ENCODE measurements at places on chromosomes 7 and 10. TPM values are rescaled to one million over a fixed set of nuclear protein-coding genes. Genes with fewer than 3 reads are reported as not detected.

The ACSM6 gene
- total RNA-seq: not detected

The OTUD1 gene
- total RNA-seq: 14.3 TPM

DNA sequence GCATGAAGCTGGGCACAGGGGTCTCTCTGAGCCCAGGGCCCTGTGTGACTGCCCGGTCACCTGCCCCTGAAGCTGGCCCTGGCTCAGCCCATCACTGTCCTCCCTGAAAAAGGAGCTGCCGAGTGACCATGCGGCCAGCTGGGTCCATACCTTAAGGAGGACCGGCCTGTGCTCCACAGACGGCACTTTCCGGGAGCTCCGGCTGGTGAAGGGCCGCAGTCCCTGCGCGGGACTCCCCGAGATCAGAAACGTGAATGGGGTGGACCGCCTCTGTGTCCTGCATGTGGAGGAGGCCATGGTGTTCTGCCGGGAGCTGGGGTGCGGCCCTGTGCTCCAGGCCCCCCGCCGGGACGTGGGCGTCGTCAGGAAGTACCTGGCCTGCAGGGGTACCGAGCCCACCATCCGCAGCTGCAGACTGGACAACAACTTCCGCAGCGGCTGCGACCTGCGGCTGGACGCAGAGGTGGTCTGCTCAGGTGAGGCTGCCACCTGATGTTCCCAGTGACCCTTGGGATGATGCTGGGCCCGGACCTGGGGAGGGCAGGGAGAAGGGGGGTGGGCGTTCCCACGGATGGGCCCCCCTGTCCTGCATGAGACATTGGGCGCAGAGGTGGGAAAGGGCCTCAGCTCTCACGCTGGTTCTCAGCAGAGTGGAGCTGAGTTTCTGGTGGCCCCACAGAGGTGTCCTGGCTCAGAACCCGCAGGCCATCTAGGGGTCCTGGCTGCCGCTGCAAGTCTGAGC lies 3.5 kb downstream of the SCART1 start:
- no peak for DNase-seq

DNA sequence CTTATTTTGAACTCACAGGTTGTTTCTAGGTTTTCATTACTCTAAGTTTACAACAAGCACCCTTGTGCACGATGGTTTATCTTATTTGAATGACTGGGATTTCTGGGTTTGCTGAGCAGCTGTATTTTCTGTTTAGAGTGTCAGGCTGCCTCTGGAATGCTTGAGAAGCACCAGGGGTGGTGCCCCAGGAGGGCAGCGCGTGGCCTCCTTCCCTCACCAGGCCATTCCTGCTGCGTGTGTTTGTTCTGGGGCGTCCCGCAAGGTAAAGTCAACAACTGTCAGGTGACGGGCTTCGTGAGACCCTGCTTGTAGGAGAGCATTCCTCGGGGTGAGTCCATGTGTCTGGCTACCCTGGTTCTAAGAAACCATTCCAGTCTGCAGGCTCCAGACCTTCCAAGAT lies 54.9 kb downstream of the FAM171A1 start:
- DNase-seq: no peak

DNA sequence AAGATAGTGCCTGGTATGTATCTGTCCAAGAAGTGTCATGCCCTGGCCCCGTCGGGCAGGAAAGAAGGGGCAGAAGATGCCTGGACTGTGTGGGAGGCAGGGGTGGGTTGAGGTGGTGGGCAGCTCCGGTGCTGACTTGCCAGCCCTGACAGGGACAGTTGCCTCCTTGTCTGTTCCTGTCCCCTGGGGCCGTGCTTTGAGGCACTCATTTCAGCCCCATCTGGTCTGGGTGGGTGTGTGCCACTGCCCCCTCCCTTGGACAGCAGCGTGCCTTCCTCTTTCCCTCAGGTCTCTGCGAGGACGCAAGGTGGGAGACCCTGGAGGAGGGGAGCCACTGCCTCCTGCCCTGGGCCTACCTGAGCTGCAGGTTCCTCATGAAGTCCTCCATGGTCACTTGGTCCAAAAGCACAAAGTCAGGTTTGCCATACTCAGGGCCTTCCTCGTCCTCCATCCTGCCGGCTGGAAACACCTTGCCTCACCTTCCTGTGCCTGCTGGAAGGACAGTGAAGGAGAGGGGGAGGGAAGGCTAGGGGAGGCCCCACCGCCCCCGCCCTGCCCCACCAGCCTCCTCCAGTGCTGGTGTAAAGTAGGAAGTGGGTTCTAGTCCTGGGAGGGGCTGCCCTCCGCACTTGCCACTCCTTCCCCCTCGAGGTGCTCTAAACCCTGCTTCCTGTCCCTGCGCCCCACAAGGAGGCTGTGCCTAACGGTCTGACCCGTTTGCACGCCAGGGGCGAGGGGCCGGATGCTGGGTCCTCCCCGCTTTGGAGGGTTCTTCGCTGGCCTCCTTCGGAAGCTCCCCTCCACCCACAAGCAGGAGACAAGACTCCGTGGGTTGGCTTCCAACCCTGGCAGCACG lies at the start of gene MYO1G:
Gene MYO1G (minus strand): TSS at position 505 of the 856 bp plus-strand sequence. CDS start 54 bp downstream, at position 451.
- DNase-seq: peak; percentile 66

DNA sequence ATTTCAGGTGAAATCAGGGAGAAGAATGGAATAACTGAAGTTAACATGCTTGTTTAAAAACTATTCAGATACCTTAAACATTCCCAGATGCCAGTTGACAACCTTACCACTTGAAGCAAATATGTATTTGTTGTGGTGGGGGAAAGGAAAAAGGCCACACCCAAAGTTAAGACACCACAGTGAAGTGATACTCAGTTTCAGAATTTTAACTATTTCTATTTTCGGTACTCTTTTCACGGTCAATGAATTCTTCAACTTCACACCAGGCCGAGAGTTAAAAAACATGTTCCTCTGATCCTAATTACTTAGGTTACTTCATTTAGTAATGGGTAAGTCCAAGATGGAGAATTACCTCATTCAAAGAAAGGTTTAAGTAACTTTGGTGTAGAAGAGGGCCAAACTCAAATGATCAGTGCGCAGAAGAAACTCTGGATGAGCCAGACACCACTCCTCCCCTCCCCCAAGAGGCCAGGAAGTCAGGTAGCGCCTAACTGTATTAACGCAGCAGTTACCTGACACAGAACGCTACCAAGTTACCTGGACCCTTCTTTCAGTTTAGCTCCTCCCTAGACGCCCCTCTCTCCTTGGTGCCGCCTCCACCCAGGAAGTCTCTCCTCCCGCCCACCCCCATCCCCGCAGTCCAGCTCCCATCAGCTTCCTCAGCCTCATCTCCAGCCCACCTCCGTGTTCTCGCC lies 700 bp downstream of the MTPN start:
- DNase-seq: peak; percentile 12

GRCh38 chr7:150631084-150631826 lies 930 bp downstream of the GIMAP6 start:
- DNase-seq: peak; percentile 45

The NUTM2B gene
- total RNA-seq: 0.30 TPM

- DNase-seq: no peak
These were observed 154.1 kb downstream of the KIAA1217 start for GRCh38 chr10:24363070-24363469.

The SDHAF3 gene
- total RNA-seq: 39.8 TPM

DNA sequence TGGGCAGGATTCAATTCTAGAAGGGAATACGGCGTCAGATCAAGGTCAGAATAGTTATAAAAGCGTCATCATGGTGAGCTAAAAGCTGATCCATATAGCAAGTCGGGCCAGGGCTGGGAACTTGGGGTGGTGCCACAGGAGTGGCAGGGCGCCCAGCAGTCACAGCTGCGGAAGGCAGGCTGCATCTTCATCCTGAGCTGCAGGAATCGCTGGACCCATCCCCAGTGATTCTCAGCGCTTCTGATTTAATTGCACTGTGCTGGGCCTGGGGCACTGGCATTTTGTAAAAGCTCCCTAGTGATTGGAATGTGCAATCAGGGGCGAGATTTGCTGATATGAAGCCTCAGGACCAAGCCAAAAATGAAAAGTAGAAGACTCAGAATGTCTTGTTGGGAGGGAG lies 135.3 kb downstream of the CTTNBP2 start:
- DNase-seq: no peak

DNA sequence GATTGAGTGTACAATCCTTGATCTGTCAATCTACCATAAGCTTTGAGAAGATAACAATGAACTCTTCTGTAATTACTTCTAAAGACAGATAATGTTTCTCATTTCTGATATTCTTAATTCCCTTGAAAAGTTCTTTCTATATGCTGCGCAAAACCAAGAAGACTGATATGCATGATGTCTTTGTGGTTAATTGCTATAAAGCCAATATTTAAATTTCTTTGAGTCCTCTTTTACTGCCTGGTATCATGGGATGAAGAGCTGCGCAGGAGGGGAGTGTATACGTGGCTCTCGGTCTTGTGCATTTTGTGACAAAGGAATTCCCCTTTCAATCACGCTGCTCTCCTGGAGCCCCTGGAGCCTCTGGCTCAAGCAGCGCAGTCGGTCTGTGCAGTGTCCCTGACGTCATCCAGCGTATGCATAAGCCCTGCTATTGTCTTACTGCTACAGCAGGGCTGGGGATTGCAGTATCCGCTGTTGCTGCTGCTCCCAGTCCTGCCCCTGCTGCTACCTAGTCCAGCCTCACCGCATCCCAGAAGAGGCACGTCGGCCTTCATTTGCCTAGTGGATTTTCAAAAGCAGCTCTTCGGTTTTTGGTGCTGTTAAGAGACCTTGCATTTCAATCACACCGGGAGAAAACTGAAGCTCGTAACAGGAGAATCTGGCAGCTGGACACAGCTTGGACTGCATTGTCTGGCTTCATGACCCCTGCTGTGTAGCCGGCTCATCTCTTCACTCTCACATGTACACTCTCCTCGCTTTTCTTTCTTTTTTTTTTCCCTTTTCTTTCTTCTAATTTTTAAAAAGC lies 66.7 kb downstream of the ST7 start:
- DNase-seq: no peak

DNA sequence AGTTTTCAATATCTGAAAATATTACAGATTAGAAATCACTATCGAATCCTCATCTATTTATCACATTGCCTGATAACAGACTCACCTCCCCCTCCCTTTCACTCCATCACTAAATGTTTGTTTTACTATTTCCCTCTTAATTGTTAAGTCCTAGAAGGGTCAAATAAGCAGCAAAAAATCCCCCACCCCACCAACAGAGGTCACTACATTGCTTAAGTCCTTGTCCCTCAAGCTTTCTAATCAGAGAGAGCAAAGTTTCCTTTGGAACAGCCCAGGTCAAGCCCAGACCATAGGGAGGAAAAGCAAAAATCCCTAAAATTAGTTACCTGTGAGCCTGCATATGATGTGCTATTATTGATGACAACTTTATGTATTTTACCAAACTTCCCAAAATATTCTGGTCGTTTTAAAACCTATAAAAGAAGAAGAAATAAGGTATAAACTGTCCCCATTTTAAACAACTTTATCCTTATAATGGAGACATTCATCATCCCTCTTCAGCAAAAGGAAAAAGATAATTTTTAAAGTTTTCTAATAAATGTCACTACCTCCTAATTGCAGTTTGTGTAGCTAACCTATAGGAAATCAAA lies 95.0 kb downstream of the CNOT4 start:
- peak; percentile 12 for DNase-seq

The ANKRD1 gene
- not detected for total RNA-seq

The CFAP46 gene
- total RNA-seq: 0.53 TPM

DNA sequence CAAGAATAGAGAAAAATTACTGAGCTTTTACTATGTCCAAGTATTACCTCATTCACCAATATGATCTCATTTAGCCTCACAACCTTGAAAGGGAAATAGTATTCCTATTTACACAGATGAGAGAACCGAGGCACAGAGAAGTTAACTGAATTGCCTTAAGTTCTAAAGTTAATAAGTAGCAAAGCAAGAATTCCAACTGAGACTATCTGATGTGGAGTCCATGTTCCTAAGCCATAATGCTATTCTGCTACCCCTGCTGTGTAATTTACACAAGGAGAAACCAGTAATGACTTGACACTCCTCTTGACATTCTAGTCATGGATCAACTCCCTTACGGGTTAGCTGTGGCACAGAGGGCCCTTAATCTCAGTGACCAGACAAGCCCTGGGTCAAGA lies 60.7 kb downstream of the ABCB4 start:
- DNase-seq: no peak

- DNase-seq: no peak
These were observed 125.7 kb downstream of the TEX36 start for GRCh38 chr10:125557311-125557710.

The ZNF212 gene
- 20.5 TPM for total RNA-seq

The ANLN gene
- 1.8 TPM for total RNA-seq

DNA sequence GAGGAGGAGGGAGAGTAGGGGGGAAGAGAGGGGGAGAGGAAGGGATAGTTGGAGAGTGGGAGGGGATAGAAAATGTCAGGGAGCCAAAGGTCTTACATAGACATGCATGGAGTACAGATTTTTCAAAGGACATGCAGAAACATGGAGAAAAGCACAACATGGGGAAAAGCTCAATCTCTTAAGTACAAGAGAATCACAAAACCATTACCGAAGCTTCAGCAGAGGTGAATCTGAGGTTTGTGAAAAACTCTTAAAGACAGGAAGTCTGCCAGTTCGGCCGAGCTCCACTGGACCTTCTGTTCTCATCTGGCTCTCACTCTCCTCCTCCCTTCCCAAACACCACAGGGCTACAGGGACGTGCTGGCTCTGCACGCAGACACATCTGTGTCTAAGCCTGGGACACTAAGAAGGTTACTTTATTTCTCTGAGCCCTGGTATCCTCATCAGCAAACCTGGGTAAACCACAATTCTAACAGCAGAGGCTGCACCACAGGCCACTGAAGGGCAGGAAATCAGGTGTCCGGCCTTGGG lies 133.9 kb downstream of the COBL start:
- no peak for DNase-seq

DNA sequence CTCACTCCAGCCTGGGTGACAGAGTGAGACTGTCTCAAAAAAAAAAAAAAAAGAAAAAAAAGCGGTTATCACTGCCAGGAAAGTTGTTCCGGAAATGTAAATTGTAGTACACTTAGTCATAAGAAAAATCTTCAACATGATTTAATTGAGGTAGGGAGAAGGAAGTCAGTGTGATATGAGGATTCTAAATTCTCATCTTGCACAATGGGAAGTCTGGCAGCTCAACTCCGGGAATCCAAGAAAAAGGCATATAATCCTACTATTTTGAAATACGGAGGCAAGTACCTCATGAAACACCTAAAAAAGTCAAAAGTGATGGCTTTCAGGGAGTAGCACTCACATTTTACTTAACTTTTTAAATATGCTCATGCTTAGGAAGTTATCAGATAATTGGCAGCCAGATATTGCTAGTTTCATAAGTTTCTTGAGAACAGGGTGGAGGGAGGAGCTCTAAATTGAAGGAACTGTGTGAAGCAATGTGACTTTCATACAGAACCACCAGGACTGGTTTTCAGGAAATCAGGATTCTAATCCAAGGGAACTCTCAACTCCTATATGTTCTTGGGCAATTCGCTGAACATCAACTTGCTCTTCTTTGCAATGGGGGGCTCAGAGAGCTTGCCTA lies 2.7 kb upstream of the C7orf25 start:
- no peak for DNase-seq

The ANKRD26 gene
- 2.4 TPM for total RNA-seq

- DNase-seq: no peak
These were observed 36.5 kb upstream of the TMEM140 start for GRCh38 chr7:135111379-135111778.

The CRYGN gene
- not detected for total RNA-seq

DNA sequence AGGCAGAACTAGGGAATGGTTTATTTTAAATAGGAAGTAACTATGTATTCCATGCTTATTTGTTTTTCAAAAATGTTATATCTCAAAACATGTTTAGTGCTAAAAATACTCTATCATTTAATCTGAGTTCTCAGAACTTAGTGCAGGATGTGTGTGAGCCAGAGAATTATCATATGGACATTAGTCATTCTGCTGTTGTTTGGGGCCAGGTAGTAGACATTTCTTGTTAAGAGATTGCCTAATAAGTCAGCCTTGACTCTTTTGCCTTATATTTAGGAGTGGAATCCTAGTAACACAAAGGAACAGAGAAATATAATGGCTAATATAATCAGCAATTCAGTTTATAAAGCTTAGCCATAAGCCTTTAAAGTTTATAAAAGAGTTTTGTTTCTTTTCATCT lies 149.8 kb downstream of the CCSER2 start:
- no peak for DNase-seq
